ENCODE measurements at places on chromosomes 16 and 17.

GRCh38 chr16:89191033-89191900, 9.1 kb downstream of the SLC22A31 start:
- no peaks in the 10 kb centered on the region for H3K4me1 ChIP-seq
- no peak for DNase-seq
- H3K27me3 ChIP-seq, result no peaks in the 10 kb centered on the region
- H3K36me3 ChIP-seq, result no peaks in the 10 kb centered on the region
- H3K4me3 ChIP-seq, result peak overlapping the region; percentile 48

GRCh38 chr16:48965386-48965785, 316.3 kb downstream of the CBLN1 start:
- H3K27ac ChIP-seq, result no peak overlapping the region
- DNase-seq, result no peak
- no peaks in the 10 kb centered on the region for H3K36me3 ChIP-seq
- H3K4me3 ChIP-seq, result no peak overlapping the region
- no peaks in the 10 kb centered on the region for H3K27me3 ChIP-seq

- H3K4me3 ChIP-seq, result no peak overlapping the region
- no peaks in the 10 kb centered on the region for H3K36me3 ChIP-seq
- no peaks in the 10 kb centered on the region for H3K4me1 ChIP-seq
- DNase-seq, result no peak
- H3K27me3 ChIP-seq, result no peaks in the 10 kb centered on the region
Observed at GRCh38 chr16:7420079-7420478, 87.4 kb downstream of the RBFOX1 start.

- H3K27ac ChIP-seq, result no peak overlapping the region
- no peak for DNase-seq
- no peaks in the 10 kb centered on the region for H3K27me3 ChIP-seq
Observed at GRCh38 chr16:48050871-48051270, 104.9 kb downstream of the ABCC12 start.

- no peak for DNase-seq
- H3K36me3 ChIP-seq, result no peaks in the 10 kb centered on the region
- H3K27ac ChIP-seq, result no peak overlapping the region
Observed at GRCh38 chr17:8898636-8899035, 31.2 kb upstream of the PIK3R6 start.

- H3K27me3 ChIP-seq, result no peaks in the 10 kb centered on the region
- H3K4me1 ChIP-seq, result no peaks in the 10 kb centered on the region
- H3K4me3 ChIP-seq, result no peak overlapping the region
- no peaks in the 10 kb centered on the region for H3K36me3 ChIP-seq
- no peak overlapping the region for H3K27ac ChIP-seq
Observed at GRCh38 chr16:49534901-49535610, 161.5 kb downstream of the C16orf78 start.

GRCh38 chr17:13073018-13073417, 55.2 kb upstream of the ELAC2 start:
- H3K27me3 ChIP-seq, result no peaks in the 10 kb centered on the region
- DNase-seq, result no peak
- no peaks in the 10 kb centered on the region for H3K36me3 ChIP-seq
- H3K4me3 ChIP-seq, result no peak overlapping the region

Measured in pancreas (tissue), 10 donors.